ENCODE measurements at places on chromosomes 13 and 19. TPM values are rescaled to one million over a fixed set of nuclear protein-coding genes. Genes with fewer than 3 reads are reported as not detected.

The ZNF835 gene
- total RNA-seq: not detected

The CDX2 gene
- total RNA-seq: not detected

The PALM3 gene
- total RNA-seq: not detected

The REEP6 gene
- total RNA-seq: 1.3 TPM

The ZNF382 gene
- 6.1 TPM for total RNA-seq

The OVOL3 gene
- 1.6 TPM for total RNA-seq

The KLHL1 gene
- total RNA-seq: not detected

The PPAN gene
- total RNA-seq: 30.4 TPM

The VMAC gene
- 19.8 TPM for total RNA-seq

The CATSPERD gene
- not detected for total RNA-seq

The SCEL gene
- not detected for total RNA-seq

The NAPSA gene
- total RNA-seq: 2.3 TPM

The ZNF829 gene
- total RNA-seq: 0.47 TPM

The PDE4C gene
- not detected for total RNA-seq

The PEAK3 gene
- total RNA-seq: not detected

The TLE6 gene
- total RNA-seq: 5.0 TPM

The TEX26 gene
- not detected for total RNA-seq

GRCh38 chr19:3608750-3609322 is 2.2 kb upstream of the TBXA2R start:
- no peak for DNase-seq

DNA sequence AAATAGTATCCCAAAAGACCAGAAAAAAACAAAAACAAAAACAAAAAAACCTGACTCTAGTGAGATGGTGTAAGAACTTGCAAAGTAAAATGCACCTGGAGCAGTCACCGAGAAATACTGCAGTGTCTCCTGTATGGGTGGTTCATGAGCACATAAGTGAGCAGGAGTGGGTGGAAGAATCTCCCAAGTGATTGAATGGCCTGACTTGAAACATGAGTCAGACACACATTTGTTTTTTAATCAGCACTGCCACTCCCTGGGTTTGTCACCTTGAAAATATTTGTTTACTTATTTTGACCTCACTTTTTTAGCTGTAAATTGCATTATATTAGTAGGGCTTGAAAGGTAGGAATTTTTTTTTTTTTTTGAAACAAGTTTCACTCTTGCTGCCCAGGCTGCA is 2.0 kb downstream of the ZNF431 start:
- no peak for DNase-seq

DNA sequence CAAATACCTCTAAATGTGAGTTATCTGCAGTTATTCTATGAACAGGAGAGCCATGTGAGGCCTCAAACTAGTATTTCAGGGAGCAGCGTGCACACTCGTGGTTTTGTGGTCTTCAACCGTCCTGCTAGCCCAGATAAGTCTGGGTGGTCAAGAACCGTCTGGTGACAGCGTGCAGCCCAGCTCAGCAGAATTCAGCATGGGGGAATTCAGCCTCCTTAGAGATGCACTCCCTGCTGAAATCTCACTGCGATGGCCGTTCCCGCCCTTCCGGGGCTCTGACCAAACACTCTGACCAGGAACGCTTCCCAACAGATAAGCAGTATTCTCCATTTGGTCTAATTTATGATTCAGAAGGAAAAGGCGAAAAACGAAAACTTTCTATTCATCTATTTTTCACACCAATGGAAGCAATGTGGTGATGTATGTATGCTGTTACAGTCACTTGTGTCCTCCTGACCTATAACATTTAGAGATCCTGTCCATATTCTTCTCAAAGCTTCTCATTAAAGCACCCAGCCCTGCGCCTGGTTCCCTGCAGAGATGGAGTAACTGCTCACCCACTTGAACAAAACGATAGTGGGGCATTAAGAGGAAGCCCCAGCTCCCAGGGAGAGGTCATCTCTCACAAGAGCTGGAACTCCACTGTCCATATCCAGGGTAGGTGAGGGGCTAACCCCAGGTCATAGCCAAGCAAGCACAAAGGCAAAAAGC is 2.9 kb downstream of the ANKRD27 start:
- no peak for DNase-seq

DNA sequence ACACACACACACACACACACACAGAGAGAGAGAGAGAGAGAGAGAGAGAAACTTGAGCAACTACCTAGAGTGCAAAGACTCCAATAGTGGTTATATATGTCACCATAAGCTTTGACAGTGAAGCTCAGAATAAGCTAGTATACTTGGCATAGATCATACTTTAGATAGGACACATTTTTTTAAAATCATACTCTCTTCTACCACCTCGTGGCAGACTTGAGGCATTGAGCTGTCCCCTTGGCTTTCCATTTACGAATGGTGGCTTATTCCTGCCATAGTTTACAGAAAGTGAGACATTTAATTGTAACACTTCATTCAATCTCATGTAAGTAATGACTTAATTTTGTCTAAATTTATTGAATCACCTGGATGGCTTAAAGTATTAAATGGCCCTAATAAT is 108.2 kb downstream of the EDNRB start:
- DNase-seq: peak; percentile 73

DNA sequence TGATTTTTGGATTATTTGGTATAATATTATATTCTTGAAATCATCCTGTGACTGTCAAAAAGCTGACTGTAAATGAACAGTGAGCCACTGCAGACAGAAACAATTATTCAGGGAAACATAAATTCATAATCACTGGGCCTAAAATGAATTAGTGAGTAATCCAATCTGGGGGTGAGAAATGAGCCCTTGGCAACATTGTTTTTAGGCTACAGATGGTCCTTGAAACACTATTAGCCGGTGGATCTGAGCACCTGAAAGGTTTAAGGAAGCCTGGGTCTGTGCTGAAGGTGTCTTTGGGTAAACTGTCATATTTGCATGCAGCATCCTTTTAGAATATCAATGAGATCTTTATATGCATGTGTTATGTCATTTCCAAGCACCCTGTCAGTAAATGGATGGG is 290.7 kb downstream of the ATP8A2 start:
- DNase-seq: no peak

DNA sequence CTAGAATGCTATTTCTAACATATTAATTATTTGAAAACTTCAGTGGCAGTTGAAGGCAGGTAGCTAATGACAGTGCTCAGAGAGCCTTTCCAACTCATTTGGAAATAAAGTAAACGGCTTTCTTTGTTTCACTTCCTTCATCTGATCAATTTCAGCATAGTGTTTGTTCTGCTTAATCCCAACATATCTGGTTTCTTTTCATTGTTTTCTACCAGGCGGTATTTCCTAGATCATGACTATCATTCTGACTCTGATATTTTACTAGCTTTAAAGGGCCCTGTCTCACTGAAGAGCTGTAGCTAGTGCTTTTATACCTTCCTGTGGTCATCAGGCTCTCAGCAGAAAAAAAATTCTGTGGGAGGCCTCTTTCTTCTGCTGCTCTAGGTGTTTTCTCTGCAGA is 178.6 kb downstream of the RBM26 start:
- DNase-seq: no peak

- DNase-seq: no peak
Observed at GRCh38 chr19:55099557-55100506, 17.6 kb downstream of the PPP1R12C start.

GRCh38 chr13:39345982-39346381 is 257.0 kb downstream of the LHFPL6 start:
- no peak for DNase-seq

- DNase-seq: no peak
Observed at GRCh38 chr13:34857558-34858325, 84.3 kb upstream of the NBEA start.

- DNase-seq: no peak
Observed at GRCh38 chr19:38650911-38651584, 3.6 kb downstream of the ACTN4 start.

DNA sequence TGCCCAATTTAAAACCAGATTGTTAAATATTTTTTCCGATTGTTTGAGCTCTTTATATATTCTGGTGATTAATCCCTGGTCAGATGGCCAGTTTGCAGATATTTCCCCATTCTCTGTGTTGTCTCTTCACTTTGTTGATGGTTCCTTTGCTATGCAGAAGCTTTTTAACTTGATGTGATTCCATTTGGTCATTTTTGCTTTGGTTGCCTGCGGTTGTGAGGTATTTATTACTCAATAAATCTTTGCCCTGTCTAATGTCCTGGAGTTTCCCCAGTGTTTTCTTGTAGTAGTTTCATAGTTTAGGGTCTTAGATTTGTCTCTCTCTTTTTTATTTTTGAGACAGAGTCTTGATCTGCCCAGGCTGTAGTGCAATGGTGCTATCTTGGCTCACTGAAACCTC is 23.8 kb upstream of the LMO7 start:
- no peak for DNase-seq

DNA sequence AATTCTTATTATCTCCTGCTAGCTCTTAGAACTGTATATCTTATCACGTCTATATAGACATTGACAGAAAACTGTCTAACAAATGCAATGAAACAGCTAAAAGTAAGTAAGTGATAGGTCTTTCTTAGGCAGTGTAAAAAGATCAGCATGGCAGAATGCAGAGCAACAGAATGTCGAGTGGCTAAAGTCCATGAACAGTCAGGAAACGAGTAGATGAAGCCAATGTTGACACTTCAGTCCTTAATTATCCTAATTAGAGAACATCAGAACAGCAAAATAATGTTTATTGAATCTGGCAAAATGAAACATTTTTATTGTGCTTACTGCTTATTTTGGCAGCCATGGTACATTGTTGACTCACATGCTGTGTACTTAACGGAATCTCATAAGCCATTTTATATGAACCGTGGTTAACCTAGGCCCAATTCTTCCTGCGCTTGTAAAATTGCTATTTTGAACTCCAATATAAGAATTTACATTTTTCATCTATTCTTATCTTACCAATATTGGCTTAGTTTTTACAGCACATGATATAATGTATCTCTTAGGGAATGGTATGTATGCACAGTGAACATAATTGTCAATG is 748.1 kb downstream of the DACH1 start:
- no peak for DNase-seq

DNA sequence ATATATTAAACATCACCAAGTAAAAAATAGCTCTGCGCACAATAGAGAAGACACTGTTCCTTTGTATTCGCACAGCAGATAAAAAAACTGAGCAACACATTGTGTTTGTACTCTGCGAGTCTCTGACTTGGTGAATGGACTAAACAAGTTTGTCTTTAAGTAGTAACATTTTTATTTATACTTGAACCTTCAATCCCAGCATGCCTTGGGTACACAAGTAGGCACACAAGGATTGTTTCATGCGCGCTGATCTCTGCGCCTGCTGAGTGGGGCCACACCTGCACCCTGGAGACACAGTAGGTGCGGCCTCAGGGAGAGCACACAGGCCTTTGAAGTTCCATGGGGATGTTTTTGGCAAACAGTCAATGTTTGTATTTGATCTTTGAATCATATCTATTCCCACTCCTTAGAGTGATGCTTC is 318.9 kb downstream of the MYO16 start:
- DNase-seq: no peak

DNA sequence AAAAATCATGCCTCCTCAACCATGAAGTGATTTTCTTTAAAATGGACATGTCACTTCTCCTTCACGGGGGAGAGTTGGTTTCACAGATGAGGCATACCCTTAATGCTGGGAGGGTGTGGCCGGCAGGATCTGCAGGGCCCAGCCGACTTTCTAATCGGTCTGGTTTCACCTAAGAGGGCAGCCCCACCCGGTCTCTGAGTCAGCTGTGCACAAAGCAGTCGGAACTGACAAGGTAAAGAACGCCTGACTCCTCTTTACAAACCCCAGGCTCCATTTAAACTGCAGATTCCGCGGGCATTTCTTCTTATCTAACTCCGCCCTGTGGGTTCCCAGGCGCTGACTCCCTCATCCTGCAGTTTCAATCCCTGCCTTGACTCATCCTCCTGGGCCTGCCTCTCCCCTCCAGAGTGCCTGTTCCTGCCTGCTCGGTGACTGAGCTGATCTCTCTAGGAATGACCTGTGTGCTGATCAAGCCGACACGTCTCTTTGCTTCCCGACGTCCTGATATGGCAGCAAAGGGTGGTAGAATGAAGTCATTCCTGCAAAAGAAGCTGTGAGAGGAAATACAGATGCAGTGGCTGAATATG is 63.4 kb downstream of the EFNB2 start:
- peak; percentile 49 for DNase-seq

- DNase-seq: no peak
Observed at GRCh38 chr13:60143775-60144174, 20.0 kb downstream of the DIAPH3 start.

GRCh38 chr13:98471934-98472333 is 105.0 kb downstream of the STK24 start:
- no peak for DNase-seq

DNA sequence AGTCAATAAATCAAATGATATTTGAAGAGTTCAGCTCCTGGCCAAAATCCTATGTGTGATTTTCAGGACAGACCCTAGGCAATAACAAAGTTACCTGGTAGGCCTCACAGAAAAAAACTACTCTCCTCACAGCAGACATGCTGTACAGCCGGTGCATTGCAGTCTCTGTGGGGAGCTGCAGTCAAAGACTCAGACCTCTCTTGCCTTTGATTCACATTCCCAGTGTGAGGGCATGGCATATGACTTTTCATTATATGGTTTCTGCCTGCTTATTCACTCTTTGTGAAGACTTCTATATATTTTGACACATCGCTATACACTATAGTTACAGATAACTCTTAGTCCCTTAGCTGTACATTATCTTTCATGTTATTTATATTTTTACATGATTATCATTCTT is 2684.3 kb upstream of the PCDH20 start:
- DNase-seq: no peak

- no peak for DNase-seq
Observed at GRCh38 chr13:110853235-110853721, 61.6 kb downstream of the ANKRD10 start.

GRCh38 chr13:31882794-31883193 is 143.5 kb downstream of the RXFP2 start:
- DNase-seq: no peak

- DNase-seq: no peak
Observed at GRCh38 chr13:60754211-60755090, 357.4 kb downstream of the TDRD3 start.

GRCh38 chr13:48804821-48805601 is 151.3 kb downstream of the CYSLTR2 start:
- no peak for DNase-seq

- no peak for DNase-seq
Observed at GRCh38 chr13:73171271-73171682, 112.5 kb downstream of the KLF5 start.
